GOT3 (cell line): ENCODE measurements at places on chromosomes 5 and 9.

DNA sequence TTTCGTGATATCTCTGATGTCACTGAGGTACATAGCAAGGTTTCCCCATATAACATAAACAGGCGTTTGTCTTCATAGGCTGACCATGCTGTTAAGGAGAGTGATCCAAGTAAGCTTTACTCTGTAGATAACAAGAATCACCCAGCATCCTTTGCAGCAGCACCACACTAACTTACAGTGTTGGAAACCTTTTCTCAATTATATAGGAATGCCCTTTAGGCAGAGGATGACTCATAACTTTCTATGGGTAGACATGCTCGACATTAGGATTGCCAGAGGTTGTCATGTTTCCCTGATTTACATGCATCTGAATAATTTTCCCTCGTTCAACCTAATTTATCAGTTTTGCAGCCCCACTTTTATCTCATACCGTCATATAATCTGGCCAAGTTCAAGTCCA, 870.0 kb upstream of the CDH9 start:
- DNase-seq, result no peak

- no peak for DNase-seq
Observed at GRCh38 chr9:113746486-113746885, 129.6 kb upstream of the ZNF618 start.

GRCh38 chr5:103397739-103398581, 139.4 kb downstream of the MACIR start:
- DNase-seq, result no peak

DNA sequence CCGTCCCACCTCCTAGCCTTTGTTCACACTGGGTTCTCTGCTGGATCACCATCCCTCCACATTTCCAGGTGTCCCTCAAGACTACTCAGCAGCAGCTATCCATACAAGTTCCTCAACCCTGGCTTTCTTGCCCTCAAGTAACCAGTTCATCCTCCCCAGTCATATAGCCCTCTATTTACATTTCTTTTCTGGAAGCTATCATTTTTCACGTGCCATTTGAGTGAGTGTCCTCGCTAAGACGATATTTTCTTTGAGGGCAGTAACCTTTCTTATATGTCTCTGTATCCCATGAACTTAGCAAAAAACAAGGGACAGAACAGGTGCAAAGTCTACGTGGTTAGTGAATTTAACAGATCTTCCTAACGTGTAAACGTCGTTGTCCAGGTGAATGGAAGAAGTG, 29.6 kb upstream of the KCNMB1 start:
- no peak for DNase-seq
